ENCODE measurements at places on chromosomes 2 and 18.

- no peak for DNase-seq
Measured at GRCh38 chr18:25141399-25141798, 210.6 kb downstream of the ZNF521 start.

DNA sequence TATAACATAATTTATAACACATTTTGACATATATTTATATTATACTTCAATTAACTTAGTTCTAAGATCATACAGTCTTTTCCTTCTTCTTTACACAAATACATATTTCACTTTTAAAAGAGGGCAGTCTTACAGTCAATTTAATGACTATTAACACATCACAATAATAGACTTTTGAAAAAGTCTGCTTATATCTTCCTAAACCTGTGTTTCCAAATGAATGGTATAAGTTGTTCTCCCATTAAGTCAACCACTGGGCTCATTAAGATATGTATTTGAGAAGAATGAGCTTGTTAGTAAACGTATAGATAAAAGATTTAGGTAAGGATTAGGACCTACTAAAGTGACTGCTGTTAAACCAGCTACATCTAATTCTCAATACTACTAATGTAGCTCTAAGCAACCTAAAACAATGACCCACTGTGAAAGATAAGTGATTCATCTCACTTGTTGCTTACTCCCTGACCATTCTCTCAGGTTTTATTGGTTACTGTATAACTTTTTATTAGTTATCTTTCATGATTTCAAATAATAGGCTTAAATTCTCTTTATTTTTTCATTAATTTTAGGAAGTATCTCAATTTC lies 27.0 kb downstream of the SLC40A1 start:
- DNase-seq = no peak

DNA sequence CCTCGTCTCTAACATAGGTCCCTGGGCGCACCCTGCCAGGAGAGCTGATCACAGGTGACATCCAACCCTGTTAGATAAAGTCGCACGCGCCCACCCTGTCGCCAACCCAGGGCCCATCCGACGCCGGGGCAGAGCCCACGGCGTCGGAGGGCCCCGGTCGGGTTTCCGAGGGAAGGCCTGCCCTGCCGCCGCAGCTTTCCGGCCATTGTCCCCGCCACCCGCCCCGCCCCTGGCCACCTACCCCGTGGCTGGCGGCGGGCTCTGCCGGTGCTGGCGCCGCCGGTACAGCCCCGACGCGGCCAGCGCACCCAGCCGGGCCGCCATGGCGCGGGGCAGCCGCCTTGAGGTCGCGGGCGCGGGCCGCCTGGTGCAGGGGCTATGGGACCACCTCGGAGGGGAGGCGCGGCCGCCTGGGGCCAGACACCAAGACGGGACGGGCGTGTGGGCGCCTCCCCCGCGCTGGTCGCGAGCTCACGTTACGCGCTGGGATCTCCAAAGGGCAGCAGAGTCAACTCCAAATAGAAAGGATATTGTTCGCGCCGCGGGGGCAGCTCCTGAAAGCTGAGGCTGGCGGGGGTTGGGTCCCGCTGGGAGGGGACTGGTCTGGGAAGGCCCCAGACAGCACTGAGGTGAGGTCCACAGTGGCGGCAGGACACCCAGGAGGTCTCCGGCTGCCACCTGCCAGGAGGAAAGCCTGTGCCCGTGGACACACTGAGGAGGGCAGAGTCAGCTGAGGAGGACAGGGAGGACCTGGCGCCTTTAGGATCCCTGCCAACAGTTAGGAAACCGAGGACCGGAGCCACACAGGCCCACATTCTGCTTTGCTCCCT lies 11.1 kb downstream of the LIMS2 start:
- DNase-seq = no peak

DNA sequence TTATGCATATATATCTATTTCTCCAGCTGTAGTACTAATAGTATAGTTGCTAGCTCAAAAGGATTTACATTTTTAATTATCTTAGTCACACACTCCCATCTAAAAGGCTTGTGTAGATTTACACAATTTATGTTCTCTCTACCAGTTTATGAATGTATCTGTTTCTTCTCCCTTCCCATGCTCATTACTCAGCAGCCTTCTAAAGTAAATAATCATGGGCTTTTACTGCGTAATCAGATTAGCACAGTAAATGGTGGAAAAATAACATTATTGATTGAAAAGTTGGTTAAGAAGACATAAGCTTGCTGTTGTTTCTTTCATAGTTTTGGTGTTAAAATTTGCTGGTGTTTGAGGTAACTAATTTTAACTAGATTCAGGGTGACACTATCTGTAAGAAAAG lies 81.8 kb downstream of the PTPN4 start:
- DNase-seq = no peak

DNA sequence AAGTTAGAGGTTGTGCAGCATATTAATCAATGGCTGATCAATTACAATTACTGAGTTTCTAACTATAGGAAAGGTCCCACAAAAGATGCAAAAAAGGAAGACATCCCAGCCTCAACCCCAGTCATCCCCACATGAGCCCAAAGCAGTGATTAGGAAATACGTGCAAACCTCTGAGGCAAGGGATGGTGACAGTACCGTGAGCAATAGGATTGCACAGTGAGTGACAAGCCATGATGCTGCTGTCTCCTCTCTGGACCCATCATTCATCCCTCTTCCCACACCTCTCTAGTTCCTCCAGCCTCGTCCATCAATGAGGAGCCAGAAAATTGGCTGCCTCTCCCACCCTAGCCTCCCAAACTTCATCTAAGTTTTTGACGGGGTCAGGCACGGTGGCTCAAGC lies 4.0 kb upstream of the SLC11A1 start:
- DNase-seq = no peak

DNA sequence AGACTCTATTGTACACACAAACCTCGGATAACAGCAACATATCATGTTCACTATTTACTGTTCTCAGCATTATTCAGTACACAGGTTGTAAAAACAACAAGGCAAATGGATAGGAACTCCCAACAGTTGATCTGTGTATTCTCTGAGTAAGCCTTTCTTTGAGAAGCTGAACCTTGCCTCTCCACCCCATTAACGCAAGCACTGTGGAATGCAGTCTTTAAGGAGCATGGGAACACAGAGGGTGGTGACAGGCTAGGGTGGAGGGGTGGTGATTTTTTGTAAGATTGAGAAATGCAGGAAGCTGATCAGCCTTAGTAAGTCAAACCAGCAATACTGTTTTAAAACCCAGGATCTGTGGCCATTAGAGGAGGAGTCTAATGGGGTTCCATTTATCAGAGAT lies 19.6 kb upstream of the SERPINB11 start:
- DNase-seq = no peak

GRCh38 chr2:26269571-26270158 lies 24.9 kb downstream of the HADHB start:
- DNase-seq = no peak

DNA sequence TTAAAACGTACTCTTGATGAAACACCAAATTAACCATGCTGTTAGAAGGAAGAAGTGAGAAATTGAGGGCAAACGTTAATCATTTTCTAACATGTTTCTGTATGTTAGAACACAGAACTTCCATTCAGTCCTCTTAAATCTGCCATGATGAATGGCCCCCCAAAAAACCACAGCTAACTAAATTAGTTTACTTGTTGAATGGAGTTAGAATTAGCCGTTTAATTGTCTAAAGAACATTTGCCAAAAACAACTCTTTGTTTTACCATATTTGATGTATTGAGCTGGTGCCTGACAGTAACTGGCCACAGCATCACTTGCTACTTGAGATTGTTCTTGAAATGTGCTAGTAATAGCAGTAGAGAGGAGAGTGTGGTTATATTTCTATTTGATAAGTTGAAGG lies 12.7 kb downstream of the CCNYL1 start:
- no peak for DNase-seq

DNA sequence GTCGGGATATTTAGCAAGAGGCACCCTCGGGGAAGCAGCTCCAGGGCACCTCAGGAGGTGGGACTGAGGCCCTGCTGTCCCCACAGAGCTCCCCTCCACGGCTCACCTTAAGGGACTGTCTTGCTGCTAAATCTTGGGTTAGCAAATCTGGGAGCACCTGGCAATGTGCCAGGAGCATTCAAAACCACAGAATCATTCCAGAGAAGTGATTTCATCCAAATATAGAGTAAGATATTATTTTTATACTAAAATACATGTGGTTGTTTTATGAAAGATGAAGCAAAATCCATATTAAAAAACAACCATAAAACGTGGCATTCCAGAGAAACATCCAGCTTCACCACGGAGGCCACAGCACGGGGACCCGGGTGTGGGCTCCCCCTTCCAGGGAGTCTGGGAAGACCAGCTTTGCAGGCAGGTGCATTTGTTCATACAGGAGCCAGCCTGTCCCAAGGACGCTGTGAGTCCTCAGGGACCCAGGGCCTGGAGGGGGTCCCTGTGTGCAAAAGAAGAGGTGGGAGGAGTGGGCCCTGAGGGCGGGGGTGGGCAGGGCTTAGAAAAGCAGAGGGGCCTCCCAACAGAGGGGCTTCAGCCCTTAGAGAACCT lies 16.3 kb downstream of the HS1BP3 start:
- DNase-seq = no peak

DNA sequence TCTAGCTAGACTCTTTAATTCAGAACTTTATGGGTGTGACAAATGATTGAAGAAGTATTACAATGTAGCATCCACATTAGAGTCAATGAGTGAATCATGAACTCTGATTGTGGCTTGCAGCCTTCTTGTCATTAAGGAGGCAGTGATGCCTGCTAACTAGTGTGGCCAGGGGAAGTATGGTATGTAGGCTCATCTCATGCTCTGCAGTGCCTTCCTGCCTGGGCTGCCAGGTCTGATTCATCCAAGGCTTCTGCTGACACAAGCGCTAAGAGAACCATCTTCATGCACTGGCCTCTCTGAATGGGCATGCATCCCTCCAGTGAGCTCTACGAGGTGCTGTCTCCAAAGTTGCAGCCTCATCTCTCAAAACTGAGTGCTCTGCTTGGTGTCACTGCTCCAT lies 144.3 kb downstream of the MTCL1 start:
- DNase-seq = no peak

DNA sequence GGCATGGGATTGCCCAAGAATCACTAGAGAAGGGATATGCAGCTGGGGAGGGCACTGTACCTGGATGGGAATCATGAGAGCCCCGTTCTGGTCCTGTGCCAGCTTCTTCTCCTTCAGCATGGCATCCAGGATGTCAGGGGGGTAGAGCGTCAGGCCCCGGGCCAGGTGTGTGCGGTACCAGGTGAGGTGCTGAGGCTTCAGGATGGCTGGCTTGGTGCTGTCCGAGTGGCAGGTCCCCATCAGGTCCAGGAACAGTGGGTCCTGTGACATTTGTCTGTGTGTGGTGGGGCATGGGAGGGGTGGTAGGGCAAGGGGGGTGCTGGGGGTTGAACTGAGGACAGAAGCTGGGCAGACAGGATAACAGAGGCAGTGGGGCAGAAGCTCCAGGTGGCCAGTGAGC lies 13.2 kb downstream of the CFAP65 start:
- no peak for DNase-seq

DNA sequence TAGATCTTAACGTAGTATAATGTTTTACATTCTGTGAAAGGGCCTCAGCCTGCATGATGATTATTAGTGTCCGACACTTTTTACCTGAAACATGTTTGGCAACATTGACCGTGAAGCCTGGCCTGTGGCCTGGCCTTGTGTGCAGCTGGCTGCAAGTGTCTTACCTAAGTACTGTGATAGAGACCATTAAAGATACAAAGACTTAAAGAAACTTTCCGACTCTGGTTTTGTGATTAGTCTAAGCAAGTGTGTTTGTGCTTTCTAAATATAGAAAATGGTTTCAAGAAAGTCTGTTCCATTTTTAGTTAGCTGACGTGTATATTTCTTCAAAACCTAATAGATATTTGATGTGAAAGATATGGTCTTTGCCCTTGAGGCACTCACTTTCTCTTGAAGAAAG lies 601.8 kb downstream of the LRP1B start:
- no peak for DNase-seq

DNA sequence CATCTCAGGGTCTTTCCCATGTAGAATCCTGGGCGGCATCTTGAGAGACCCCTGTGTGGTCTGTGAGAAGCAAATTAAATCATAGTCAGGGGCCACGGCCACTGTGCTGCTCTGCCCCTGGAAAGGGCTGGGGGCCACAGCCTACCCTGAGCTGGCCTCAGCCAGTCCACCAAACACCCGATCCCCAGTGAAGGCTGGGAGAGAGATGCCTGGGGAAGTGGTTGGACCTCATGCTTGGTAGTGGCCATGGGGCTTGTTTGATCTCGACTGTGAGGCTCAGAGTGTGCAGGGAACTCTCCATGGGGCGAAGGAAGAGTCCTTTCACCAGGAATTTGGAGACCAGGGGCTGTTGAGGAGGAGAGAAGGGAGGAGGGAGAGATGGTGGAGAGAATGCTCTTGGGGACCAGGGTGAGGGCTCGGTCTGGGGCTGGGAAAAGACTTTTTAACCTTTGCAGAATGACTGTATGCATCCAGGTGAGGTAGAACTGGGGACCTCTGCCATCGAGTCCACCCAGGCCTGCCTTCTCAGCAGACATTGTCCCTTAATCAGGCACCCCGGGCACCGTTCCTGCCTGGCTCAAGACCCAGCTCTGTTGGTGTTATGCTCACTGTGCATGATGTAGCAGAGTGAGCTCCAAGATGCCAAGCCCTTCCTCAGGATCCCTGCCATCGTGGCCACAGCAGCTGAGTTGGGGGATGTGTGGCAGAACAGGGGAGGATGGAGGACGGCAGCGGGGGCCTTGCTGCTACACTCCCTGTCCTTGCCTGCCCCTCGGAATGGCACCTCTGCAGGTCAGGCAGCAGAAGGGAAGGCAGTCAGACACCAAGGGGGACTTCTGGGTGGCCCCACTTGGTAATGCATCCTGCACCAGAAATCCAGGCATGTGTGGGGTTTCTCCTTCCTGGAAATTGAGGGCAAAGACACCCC lies 249.9 kb downstream of the DYSF start:
- DNase-seq = no peak

DNA sequence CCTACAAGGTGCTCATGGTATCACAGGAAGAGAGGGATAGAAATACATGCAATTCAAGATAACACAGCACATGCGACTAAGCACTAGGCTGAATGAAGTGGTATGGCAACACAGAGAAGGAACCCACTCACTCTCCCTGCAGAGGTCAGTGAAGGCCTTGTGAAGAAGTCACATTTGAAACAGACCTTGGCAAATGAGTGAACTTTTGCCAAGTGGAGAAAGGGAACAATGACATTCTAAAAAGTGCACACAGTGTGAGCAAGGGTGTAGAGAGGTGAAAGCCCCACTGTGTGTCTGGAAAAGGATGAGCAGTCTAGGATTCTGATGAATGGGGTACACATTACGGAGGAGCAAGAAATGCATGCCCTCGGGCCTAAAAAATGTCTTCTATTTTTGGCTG lies 23.3 kb downstream of the KLF7 start:
- DNase-seq = no peak

- DNase-seq = no peak
Measured at GRCh38 chr18:75170916-75171315, 38.0 kb downstream of the PTGR3 start.

DNA sequence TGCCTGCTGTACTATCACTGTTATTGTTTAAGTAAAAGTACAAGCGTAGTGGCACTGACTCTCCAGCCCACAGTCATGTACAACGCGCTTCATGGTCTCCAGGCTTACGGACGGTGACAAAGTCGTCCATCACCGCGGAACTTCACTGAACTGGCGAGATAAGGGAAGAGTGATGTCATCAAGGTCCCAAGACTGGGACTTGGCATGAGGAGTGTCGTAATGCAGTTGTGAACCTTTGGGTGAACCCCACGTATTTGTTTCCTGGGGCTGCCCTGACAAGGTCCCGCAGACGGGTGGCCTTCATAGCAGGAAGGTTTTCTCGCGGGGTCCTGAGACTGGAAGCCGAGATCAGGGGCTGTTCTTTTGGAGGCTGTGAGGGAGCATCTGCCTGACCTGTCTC lies 17.3 kb downstream of the NFATC1 start:
- DNase-seq = no peak

- no peak for DNase-seq
Measured at GRCh38 chr2:25417715-25418369, 76.1 kb upstream of the DNMT3A start.
